ENCODE measurements at places on chromosomes 2 and 18.

GRCh38 chr2:176779917-176780316 is 432.7 kb upstream of the HNRNPA3 start:
- DNase-seq, result no peak

GRCh38 chr18:59764281-59764680 is 67.1 kb upstream of the CCBE1 start:
- DNase-seq, result no peak

DNA sequence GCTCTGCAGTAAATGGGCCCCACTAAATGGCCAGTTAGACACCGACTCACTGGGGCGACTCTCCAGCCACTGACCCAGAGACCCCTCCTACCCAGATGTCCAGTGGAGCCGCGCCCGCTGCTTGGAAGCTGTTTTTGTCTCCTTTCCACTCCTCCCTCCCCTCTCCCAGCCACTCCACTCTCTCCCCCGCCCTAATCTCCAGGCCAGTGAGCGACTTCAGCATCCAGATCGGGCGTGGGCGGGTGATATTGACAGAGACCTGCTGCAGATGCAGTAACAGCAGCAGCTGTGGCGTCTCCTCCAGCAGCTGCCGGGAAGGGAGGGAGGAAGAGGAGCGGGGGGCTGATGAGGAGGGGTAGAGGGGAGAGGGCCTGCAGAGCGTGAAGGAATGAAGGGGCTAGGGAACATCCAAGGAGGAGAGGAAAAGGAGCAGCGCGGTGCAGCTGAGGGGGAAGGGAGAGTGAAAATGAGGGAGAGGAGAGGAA is at the start of gene SCN7A:
Gene SCN7A (minus strand): TSS at position 110 of the 485 bp plus-strand sequence. CDS start 16,553 bp downstream, outside the sequence.
- DNase-seq, result no peak

GRCh38 chr2:164187121-164187520 is 434.2 kb downstream of the GRB14 start:
- DNase-seq, result no peak

- no peak for DNase-seq
Measured at GRCh38 chr2:71666094-71666474, 212.7 kb downstream of the DYSF start.

- DNase-seq, result no peak
Measured at GRCh38 chr2:129242269-129242668, 737.2 kb upstream of the RAB6C start.

DNA sequence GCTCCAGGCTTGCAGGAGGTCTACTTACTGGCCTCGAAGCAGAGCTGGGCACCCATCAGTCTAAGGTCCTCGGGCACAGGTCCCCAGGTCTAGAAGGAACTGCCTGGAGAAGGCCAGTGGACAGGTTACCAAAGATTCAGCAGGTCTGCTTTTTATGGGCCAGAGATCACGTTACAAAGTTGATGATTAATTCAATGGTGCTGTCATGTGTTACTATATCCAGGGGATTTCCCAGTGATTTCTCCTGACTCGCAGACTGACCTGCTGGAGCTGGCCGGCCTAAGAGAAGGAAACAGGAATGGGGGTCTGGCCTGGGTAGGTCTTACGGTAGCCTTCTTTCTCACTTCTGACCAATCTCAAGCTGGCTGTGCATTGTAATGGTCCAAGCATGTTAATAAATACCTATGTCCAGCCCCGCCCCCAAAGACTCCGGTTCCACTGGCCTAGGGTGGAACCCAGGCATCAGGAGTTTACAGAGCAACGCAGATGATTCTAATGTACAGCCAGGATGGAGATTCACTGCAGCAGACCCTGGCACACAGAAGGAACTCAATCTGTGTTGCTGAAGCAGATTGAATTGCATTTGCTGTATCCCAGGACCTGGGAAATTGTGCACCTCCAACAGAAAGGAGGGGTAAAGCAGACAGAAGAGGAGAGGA is at the start of gene NEURL3:
Gene NEURL3 (minus strand): TSS at position 127 of the 659 bp plus-strand sequence. CDS start 71 bp downstream, at position 56.
- no peak for DNase-seq

- DNase-seq, result no peak
Measured at GRCh38 chr18:51069885-51070284, 39.9 kb downstream of the SMAD4 start.

- no peak for DNase-seq
Measured at GRCh38 chr2:152594792-152595191, 122.5 kb downstream of the PRPF40A start.

GRCh38 chr18:36372903-36373311 is 75.4 kb downstream of the FHOD3 start:
- no peak for DNase-seq

GRCh38 chr2:167147271-167147941 is 259.1 kb downstream of the XIRP2 start:
- no peak for DNase-seq

DNA sequence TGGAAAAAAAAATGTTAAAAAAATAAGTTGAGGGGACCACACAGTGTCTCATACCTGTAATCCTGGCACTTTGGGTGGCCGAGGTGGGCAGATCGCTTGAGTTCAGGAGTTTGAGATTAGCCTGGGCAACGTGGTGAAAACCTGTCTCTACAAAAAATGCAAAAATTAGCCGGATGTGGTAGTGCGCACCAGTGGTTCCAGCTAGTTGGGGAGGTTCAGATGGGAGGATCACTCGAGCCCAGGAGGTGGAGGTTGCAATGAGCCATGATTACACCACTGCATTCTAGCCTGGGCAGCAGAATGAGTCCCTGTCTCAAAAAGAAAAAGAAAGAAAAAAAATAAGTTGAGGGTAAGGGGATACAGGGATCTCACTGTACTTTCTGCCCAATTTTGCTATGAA is 6.1 kb upstream of the KYNU start:
- DNase-seq, result no peak

GRCh38 chr18:40925071-40925541 is 1029.9 kb upstream of the PIK3C3 start:
- DNase-seq, result no peak

GRCh38 chr2:181356526-181357130 is 100.6 kb upstream of the ITGA4 start:
- DNase-seq, result no peak

DNA sequence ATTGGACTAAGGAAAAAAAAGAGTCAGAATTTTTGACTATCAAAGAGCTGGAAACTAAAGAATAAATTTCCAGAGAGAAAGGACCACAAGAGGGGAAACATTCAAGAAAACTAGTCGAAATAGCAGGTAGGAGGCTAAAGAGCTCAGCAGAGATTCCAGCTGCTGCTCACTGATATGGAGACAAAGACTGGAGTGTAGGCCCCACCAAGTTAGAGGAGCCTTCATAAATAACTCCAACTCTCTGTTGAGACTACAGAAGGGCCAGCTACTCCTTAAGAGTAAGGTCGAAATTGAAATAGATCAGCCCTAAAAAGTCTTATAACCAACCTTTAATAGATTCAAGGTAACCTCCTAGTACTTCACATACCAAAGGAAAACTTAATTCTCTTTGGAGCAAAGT is 31.1 kb downstream of the SS18 start:
- no peak for DNase-seq

DNA sequence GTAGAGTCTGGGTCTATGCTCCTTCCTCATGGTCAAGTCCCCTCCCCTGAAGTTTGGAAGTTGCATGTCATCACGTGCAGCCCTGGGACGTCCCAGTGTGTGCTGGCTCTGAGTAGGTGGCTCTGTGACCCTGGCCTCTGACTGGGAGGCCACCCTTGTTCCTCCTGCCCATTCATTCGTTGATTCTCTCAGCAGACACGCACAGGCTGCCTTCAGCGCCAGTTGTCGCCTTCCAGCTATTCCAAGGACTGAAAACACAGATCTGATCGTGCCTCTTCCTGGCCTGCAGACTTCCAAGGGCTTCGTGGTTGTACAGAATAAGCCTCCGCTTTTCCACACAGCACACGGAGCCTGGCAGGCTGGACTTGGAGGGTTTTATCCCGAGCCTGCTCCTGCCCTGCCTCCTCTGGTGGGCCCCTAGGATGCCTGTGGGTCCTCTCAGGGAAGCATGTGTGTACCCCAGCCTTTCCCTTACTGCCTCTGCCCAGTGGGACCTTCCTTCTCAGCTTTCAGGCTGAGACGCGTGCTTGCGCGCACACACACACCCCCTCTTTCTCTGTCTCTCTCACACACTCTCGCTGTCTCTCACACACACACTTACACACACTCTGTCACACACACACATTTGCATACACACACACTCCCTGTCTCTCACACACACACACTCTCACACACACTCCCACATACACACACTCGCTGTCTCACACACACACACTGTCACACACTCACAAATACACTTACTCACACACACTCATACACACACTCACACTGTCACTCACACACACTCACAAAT is 17.7 kb downstream of the SH3BP4 start:
- DNase-seq, result no peak

GRCh38 chr2:23904692-23905091 is 22.2 kb downstream of the ATAD2B start:
- no peak for DNase-seq

DNA sequence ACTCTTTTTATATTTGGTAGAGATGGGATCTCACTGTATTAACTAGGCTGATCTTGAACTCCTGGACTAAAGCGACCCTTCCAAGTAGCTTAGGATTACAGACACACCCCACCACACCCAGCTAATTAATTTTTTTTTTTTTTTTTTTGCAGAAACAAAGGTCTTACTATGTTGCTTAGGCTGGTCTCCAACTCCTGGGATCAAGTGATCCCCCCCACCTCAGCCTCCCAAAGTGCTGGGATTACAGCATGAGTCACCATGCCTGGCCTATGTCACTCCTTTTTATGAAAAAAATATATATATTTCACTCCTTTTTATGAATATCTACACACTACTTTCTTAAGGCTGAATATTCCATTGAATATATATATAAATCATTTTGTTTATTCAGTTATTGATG is 162.8 kb downstream of the MGAT5 start:
- DNase-seq, result no peak

GRCh38 chr18:50284255-50284885 is 3.0 kb upstream of the MBD1 start:
- no peak for DNase-seq

DNA sequence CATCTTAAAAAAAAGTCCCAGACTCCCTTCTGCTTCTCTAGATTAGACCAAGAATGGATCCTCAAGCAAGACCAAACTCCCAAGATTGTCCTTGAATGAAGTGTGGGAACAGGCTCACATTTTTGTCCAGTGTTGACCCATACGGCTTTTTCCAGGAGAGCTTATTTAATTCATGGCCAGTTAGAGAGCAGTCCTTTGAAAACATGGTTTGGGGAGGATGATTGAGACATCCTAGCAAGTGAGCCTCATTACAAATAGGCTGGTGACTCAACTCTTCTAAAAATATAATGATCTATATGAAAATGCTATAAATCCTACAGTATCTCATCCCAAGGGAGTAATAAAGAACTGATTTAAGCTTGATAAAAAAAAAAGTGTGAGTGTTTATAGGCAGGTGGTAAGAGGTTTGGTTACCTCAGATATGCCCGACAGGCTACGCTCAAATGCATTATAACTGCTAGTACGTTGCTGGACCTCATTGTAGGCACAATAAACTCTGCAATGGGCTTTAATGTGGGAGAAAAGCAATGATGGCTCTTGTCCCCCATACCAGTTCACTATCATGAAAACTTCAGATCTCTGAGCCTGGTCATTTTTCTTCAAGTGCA is 17.0 kb downstream of the ANKRD29 start:
- DNase-seq, result no peak

DNA sequence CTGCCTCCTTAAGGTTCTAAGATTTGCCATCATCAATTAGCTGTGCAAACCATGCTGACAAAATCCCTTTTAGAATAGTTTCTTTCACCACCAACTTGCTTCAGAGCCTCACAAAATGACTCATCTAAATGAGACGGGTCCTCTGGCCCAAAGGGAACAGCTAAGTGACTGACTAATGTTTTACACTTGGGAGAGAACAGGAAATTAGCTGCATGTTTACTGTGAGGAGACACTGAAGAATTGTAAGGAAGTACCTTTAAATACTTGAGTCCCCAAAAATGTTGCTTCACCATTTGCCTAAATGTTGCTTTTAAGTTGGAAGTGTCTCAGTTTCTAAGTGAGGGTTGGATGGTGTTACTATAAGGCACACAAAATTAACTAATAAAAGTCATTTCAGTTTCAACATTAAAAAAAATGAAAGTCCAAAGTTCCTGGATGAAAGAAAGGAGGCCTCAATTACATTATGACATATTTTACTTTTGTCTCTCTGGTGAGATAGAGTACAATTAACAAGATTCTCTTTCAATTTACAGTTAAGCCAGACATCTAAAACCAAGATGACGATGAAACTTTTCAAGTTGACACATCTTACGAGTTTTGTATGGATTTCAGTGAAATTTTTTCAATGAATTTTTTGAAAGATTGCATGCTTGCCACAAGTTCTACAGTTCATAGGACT is 229.1 kb upstream of the FN1 start:
- no peak for DNase-seq

DNA sequence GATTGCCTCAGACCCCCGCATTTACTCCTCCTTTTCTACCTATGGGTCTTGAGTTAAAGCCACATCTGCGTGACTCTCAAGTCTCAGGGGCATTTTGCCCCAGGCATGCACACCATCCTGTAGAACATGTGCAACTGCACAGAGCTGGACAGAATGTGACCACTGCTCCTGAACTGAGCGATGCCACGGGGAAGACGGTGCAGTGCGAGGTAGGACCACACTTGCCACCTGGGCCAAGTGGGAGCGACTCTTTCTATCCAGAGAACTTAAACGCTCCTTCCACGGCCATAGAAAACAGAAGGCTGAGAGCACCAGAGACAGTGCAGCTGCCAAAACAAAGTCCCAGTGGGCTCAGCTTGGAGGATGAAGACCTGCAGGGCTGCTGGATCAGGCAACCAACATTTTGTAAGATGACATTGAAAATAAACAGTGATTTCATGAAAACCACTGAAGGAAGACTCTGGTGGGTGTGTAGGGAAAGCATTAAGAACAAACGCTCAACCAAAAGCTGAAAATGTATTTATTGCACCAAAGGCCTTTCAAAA is 149.0 kb upstream of the HDAC4 start:
- DNase-seq, result no peak

DNA sequence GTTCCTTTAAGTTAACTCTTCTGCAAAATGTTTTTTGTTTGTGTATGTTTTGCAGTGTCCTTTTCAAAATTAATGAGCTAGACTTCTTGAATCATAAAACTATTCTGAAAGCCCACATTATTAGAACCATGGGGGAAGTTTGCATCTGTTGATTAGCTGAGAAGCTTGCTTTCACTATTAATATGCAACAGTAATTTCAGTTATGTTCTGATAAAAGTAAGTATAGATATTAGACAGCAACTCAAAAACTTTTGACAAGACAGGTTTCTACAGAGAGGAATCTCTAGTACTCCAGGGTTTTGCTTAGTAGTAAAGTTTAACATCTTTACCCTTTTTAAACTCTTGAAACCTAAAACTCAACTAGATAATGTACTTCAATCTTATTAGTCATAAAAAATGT is 147.8 kb downstream of the UBE2E3 start:
- DNase-seq, result no peak

GRCh38 chr18:60123031-60123430 is 223.2 kb downstream of the PMAIP1 start:
- no peak for DNase-seq

Measured in stimulated activated CD4-positive, alpha-beta T cell treated with anti-CD3 and anti-CD28 coated beads, Interleukin-12 subunit alpha, Interleukin-12 subunit beta, amount 100 ng/mL, for 48 hours (primary cell).